Placental pericyte (primary cell): ENCODE measurements at places on chromosomes 5 and 9. TPM values are rescaled to one million over a fixed set of nuclear protein-coding genes. Genes with fewer than 3 reads are reported as not detected.

Gene C9orf50
- total RNA-seq: not detected in 2 replicates

Gene MCTP1
- 19.8 and 24.7 TPM in 2 replicates for total RNA-seq

Gene SPATA24
- total RNA-seq: 4.9 and 7.0 TPM in 2 replicates

Gene GABRB2
- under 0.01 and 0.43 TPM in 2 replicates for total RNA-seq

Gene RGS7BP
- total RNA-seq: not detected in 2 replicates

Gene SPAAR
- total RNA-seq: not detected in 2 replicates

Gene KLF9
- 39.2 and 51.2 TPM in 2 replicates for total RNA-seq

Gene TMEM171
- 5.5 and 30.2 TPM in 2 replicates for total RNA-seq

Gene ELL2
- total RNA-seq: 81.0 and 116 TPM in 2 replicates

Gene CARD6
- total RNA-seq: 6.6 and 11.6 TPM in 2 replicates

Gene SARDH
- 11.9 and 12.5 TPM in 2 replicates for total RNA-seq

Gene RALGPS1
- total RNA-seq: 0.88 and 1.0 TPM in 2 replicates

Gene ACOT12
- total RNA-seq: 0.57 and 0.66 TPM in 2 replicates

Gene MUSK
- total RNA-seq: 0.14 and 0.44 TPM in 2 replicates

Gene PCDHA9
- under 0.01 TPM in 2 replicates for total RNA-seq

Gene DCAF10
- 19.3 and 40.0 TPM in 2 replicates for total RNA-seq
